Activated CD8-positive, alpha-beta memory T cell treated with anti-CD3 and anti-CD28 coated beads, Interleukin-2, amount 10 ng/mL, durations not matched to agents 7 days and 5 days (primary cell): ENCODE measurements at places on chromosomes 7 and 10.

- no peak for DNase-seq
Observed at GRCh38 chr7:28615091-28615490, 202.8 kb downstream of the CREB5 start.

DNA sequence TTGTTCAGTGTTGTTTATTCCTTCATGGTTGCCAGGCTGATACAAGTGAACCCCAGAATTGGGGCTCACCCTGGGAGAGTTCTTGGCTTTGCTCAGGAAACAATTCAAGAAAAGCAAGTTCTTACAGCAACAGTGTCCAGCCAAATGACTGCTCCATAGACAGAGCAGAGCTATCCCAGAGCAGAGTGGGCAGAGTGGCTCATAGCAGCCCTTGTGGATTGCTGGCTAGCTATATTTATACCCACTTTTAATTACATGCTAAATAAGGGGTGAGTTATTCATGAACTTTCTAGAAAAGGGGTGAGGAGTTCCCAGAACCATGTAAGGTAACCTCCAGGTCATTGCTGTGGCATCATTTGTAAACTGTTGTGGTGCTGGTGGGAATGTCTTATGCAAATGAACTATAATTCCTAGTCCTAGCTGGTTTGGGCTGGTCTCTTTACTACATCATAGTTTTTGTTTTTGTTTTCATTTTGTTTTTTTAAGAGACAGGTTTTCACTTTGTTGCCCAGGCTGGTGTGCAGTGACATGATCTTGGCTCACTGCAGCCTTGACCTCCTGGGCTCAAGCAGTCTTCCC lies 59.9 kb upstream of the HBP1 start:
- no peak for DNase-seq

DNA sequence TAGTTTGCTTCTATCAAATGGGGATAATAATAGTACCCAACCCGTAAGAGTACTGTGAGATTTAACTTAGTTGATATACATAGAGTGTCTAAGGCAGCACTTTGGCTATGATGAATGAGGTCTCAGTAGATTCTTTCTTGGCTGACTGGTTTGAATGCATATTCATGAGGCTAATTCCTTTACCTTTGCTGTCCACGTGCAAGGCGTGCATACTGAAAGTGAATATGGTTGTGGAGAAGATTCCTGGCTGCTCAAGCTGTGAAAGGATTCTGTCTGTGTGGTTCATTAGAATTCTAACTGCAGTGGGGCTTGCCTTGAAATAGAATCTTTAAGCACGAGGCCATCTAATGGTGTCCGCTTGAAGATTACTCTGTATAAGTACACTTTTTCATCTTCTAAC lies 110.3 kb downstream of the SEC23IP start:
- DNase-seq, result no peak

GRCh38 chr7:7920481-7920880 lies 48.1 kb upstream of the GLCCI1 start:
- peak; percentile 45 for DNase-seq

DNA sequence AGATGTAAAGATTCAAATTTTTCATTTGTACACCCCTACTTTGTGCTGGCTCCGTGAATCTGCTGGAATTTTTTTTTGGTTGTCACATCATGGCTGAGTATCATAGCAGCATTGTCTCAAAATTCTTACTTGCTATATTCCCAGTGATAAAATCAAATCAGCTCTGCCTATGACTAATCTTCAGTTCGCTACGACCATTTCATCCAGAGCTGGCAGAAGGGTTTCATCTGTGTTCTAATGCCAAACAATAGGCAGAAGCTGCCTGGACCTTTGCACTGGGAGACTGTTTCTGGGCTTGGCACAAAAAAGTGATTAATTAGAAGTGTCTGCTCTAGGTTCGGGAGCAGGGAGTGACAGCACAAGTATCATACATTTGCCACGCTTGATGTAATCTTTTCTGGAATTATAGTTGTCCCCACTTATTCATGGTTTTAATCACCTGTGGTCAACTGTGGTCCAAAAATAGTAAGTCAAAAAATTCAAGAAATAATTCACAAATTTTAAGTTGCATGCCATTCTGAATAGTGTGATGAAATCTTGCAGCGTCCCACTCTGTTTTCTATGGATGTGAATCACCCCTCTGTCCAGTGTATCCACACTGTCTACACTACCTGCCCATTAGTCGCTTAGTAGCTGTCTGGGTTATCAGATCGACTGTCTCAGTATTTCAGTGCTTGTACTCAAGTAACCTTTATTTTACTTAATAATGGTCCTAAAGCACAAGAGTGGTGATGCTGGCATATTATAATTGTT lies 120.5 kb upstream of the IMMP2L start:
- DNase-seq, result no peak

- DNase-seq, result no peak
Observed at GRCh38 chr10:87650838-87651589, 8.7 kb upstream of the PAPSS2 start.

- DNase-seq, result no peak
Observed at GRCh38 chr7:81514546-81514945, 255.3 kb downstream of the HGF start.

- no peak for DNase-seq
Observed at GRCh38 chr10:57699944-57700343, 567.8 kb downstream of the IPMK start.

DNA sequence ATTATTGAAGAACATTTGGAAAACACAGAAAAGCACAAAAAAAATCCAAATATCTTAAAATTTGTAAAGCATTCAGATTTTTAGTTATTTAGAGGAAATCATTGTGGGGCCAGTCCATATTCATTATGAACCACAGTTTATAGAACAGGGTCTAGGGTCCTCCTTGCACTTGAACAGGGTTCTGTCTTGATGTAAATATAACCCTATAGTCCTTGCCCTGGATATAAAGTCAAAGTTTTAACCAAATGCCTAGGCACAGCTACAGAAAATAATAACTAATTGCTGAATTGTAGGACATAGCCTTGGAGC lies 25.6 kb downstream of the CASP7 start:
- DNase-seq, result no peak
